ENCODE measurements at places on chromosomes 4 and X.

- no peak for DNase-seq
Measured at GRCh38 chrX:11197671-11198070, 86.5 kb downstream of the HCCS start.

GRCh38 chrX:119187298-119187697 is 48.8 kb upstream of the PGRMC1 start:
- DNase-seq = no peak

DNA sequence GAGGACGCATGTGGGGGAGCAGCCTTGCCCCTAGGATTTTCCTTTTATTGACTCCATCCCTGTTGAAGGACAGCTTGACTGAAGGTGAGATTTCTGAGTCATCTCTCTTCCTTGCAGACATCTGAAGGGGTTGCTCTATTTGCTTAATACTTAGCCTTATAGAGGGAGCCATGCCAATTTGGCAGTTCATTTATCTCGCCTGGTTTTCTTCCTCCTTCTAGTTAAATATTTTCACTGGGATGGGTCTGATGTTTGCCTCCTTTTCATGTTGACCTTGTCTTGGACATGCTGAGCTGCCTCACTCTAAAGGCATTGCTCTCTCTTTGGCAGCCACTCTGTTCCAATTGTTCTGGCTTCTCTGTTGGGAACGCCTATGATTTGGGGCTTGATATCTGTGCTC is 151.0 kb upstream of the PSAPL1 start:
- DNase-seq = no peak

DNA sequence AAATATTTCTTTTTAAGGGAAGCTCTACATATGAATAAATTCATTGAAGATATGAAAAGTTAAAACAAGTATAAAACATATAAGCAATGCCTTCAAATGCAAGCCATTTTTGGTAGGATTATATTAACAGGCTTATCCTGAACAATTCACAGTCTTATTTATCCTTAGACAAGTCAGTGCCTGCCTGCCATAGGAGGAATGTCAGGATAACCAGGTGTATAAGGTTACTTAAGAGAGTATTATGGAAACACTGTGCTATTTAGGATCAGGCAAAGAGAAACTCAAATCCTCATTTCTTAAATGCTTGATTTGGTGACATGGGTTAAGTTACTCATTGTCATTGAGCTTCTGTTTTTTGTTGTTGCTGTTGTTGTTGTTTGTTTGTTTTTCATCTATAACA is 2029.9 kb upstream of the AGA start:
- DNase-seq = no peak

GRCh38 chr4:8857766-8858700 is 13.6 kb downstream of the HMX1 start:
- no peak for DNase-seq

- DNase-seq = no peak
Measured at GRCh38 chrX:42832764-42833549, 55.0 kb upstream of the PPP1R2C start.

- no peak for DNase-seq
Measured at GRCh38 chr4:95508421-95508820, 40.4 kb downstream of the UNC5C start.

Measured in CD4-positive, CD25-positive, alpha-beta regulatory T cell (primary cell).